CD8-positive, alpha-beta T cell (primary cell): ENCODE measurements at places on chromosomes 5 and 9.

DNA sequence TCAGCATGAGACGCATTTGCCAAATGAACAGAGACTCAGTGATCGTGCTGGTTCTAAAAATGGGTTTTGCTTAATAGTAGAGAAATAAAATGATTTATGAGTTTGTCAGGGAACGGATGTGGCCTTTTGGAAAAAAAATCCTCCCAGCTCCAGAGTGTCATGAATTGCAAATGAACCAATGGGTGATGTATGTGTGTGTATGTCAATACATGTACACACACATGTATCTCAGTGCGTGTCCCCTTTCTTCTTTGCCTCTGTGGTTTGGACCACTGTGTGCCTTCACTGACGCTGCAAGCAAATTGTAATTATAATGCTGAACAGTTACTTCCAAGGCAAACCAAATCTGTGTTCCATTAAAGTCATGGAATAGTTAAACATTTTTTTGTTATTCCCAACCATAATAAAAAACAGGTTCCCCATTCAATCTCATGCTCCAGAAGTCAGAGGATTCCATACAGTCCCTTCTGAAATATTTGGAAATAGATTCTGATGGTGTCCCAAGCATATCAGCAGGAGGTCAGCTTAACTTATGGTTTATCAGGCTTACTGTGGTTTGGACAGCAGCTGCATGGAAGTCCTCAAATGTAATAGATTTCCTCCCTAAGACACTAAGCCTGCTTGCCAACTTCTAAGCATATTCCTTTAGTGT is 630.5 kb downstream of the ACTL7B start:
- DNase-seq: no peak

- DNase-seq: no peak
Observed at GRCh38 chr5:150461231-150461630, 11.7 kb upstream of the RPS14 start.

- DNase-seq: no peak
Observed at GRCh38 chr5:173848986-173849596, 39.1 kb upstream of the CPEB4 start.

- no peak for DNase-seq
Observed at GRCh38 chr9:36029765-36030528, 6.8 kb upstream of the RECK start.

DNA sequence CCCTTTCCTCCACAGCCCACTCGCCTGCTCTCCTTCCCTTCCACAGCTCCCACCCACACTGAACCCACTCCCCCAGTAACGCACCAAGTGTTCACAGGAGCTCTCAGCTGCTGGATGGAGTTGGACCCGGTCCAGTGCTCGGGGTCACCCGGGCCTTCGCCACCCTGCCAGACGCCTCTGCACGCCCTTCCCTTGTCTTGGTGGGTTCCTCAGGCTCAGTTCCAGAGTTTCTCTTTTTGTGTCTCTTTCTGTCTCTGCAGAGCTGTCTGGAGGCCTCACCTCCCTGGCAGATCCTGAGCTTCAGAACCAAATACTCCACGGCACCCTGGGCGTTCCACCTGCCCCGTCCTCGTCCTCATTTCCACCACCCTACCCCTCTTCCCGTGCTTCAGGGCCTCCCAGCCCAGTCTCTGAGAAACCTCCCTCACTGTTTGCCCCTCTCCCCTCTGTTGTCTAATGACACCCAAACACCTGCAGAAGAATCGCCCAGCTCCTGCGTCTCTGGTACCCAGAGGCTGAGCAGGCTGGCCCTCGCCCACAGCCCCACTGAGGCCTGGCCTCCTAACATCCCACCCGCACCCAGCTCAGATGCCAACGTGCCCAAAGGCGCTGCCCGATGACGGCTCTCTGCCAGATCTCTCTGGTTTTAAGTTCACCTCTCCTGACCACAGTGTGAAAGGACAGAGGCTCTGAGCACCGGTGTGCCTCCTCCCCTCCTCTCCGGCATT is 74.3 kb downstream of the COL23A1 start:
- no peak for DNase-seq

GRCh38 chr5:141762790-141763368 is 80.8 kb upstream of the ARAP3 start:
- DNase-seq: no peak

DNA sequence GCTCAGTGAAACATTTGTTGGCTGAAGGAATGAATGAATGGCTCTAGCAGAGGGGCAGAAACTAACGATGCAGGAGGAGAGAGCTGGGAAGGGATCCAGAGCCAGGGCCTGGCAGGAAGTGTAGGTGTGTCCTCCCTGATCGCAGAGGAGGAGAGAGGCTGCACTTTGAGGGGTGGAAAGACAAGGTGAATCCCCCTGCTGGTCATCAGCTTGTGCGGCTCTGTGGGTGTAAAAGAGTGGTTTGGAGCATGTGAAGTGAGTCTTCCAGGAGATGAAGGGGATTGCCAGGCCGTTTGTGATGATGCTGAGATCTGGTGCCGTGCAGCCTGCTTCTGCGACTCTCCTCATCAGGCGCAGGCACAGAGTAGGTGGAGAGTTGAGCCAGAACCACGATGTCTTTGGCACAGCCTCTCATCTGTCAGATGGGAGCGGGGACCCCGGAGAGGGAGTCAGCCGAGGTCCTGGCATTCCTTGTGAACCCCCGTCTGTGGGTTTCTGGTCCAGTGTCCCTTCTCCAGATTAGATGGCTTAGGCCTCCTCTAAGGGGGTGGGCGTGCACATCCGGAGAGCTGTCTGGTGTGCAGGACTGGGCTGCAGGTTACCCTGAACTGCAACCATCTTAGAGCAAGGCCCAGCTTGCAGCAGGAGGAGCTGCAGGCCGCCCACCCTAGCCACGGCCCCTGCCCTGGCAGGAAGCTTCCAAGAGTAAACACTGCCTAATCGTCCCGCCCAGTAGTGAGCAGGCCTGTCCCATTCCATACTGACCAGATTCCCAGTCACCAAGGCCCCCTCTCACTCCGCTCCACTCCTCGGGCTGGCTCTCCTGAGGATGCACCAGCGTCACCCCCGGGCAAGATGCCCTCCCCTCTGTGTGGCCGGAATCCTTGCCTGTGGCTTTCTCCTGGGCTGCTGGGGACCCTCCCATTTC is at the start of gene ADAMTS13:
Gene ADAMTS13 (plus strand): TSS at position 753 of the 928 bp plus-strand sequence. CDS start 77 bp downstream, at position 830.
- no peak for DNase-seq

DNA sequence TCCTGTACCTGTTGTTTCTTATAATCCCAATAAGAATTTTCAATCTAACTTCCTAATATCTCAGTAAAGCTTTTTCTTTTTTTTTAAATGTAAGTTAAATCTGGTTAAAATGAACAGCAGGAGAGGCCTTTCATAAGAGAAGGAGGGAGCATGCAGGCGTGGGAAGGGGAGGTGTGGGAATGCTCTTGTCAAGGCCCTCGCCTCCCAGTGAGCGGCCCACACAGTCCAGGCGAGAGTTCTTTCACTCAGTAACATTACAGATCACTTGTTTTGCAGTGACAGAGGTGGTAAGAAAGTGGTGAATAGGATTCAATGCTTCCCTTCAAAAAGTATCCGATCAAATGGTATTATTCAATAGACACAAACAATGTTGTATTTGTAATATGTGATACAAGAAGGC is 125.0 kb downstream of the EPB41L4A start:
- no peak for DNase-seq

DNA sequence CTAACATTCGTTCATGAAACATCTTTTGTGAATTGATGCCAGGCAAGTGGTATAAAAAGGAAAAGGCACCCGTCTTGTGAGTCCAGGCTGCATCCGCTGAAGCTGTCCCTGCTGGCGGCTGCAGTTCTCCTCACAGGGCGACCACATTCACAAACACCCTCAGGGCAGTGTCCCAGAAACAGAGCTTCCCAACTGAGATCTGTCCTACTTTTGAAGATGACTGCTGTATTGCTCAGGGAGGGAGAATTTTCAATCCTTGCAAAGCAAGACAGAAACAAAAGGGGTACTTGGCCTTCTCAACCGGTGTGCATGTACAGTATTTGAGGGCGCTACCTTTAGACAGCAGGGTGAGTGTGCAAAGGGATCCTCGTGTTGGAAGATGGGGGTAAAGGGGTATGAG is 316.1 kb downstream of the GADD45G start:
- DNase-seq: no peak

DNA sequence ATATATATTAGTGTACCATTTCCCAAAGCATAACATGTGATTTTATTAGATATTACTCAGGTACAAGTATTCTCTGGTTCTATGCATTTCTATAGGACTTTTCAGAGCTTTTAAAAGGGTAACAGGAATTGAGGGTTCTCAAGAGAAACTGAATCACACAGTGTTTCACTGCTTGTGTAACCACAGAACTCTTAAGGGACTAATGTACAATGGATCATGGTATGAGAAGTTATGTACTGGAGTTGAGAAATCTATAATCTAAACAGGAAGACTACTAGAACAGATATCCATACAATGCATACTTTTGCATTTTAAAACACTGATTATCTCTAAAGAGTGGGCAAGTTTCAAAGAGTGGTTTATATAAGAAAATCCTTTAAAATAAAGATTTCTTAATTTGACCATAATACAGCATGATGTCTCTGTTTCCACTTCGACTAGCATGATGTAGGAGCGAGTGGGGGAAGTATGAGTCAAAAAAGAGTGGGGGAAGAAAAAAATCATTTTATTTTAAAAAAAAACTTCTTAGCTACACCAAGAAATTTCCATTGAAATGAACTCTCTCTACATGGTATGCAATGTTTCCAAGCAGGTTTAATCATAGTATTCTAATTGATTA is 183.5 kb downstream of the RFX3 start:
- no peak for DNase-seq

DNA sequence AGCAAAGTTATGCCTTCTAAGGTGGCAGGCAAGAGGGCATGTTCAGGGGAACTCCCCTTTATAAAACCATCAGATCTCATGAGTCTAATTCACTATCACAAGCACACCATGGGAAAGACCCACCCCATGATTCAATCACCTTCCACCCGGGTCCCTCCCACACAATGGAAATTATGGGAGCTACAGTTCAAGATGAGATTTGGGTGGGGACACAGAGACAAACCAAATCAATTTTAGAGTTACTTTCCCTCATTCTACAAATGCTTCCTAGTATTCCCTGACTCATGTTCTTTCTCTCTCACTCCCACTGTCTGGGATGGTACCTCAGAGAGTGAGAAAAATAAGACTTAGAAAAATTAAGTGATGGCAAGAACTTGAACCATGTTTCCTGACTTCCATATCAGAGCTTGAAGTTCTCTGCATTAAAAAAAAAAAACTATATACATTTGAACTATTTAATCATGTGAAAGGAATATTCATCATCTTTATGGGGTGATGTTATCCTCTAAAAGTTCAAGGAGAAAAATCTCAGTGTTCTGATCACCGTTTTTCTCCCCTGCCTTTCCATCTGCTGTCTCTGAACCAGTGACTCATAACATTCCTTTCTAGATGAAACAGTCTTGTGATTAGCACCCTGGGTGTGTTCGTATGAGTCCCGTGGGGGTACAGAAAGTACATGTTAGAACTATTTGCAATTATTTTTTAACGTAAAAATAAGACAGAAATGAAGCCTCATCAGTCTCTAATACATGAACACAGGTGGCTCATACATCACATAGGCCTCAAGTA is 282.9 kb downstream of the SLF1 start:
- DNase-seq: no peak

DNA sequence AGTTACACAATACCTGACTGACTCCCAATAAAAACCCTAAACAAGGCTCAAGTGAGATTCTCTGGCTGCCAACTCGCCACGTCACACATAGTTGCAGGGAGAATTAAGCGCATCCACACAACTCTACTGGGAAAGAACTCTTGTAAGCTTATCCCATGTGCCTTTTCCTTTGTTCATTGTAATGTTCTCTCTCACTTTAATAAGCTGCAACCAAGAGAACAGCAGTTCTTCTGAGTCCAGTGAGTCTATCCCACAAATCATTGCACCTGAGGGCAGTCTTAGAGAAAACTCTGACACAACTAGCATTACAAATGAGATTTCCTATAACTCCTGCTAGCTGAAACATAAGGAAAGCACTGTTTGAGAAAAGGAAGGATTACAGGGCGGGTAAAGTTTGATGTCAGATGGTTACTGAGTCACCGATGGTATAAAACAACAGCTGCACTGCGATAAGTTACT is 27.4 kb downstream of the CENPK start:
- DNase-seq: no peak

GRCh38 chr5:80069918-80070318 is 34.8 kb downstream of the THBS4 start:
- no peak for DNase-seq

- DNase-seq: no peak
Observed at GRCh38 chr9:89699646-89700045, 94.8 kb downstream of the GADD45G start.

DNA sequence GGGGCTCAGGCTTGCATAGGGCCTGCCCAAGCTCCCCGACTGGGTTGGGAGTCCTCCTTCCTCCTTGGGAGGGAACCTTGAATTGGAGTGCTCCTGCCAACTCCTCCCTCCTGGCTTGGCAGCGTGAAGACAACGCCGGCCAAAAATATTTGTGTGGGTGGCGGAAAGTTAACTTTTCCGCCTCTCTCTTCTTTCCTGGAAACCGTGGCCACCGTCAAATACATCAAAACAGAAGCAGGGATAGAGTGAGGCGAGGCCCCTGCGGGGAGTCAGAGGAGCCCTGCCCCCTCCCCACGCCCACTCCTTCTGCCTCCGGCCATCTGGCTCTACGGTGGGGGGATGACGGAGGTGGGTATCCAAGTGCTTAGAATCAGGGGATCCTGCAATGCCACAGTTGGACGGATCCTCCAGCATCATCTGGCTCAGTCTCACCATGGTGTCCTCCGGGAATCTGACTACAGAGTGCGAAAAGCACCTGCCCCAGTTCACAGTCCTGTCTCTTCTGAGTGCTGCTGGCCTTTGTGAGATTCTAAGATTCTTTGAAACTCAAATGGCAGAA is 25.2 kb upstream of the SYNPO start:
- no peak for DNase-seq

- no peak for DNase-seq
Observed at GRCh38 chr9:97981846-97982682, 1.1 kb upstream of the ANP32B start.

- no peak for DNase-seq
Observed at GRCh38 chr5:116528519-116529234, 45.9 kb downstream of the SEMA6A start.

DNA sequence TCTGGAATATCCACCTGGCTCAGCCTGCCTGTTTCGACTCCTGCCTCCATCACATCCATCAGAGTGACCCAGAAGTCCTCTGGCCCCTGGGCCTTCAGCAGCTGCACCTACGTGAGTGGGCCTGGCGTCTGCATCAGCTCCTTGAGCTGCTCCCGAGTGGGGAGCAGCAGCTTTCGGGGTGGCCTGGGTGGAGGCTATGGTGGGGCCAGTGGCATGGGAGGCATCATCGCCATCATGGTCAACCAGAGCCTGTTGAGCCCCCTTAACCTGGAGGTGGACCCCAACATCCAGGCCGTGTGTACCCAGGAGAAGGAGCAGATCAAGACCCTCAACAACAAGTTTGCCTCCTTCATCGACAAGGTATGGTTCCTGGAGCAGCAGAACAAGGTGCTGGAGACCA is 83.0 kb downstream of the SEC61B start:
- no peak for DNase-seq
